ENCODE measurements at places on chromosomes 12 and 14.
A peak's percentile ranks its signal among the peaks of the same experiment; 100 is the strongest.

DNA sequence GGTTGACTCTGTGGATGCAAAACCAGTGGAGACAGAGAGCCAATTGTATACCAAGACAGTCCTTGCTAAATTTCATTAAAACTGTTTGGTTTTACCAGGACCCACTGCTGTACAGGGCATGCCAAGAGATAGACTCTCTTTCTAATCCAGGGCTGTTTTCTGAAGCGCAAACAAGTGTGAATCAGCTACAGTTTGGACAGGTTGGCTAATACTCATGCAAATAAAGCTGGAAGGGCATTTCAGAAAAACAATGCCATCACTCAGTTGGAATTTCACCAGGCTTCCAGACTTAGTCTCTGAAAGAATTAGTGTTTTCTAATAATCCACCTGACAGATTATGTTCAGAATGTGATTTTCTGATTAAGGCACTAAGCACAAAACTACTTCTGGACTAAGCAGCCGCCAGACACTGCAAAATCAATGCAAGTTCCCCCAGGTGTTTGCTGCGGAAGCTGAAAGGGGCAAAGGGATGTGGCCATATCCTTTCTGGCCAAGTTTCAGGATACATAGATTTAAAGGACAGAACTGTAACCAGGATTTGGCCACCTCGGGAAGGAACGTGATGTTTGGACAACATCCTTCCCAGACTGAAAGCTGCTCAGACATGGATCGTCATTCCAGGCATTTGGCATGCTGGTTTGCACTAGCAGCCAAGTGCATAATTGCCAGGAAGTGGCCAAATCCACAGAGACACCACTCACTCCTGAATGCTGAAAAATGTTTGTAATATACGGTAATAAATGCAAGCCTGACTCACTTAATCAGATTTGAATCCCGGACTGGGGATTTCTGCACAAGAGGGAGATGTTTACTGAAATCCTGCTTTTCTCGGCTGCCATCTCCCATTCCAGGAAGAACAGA lies 32.0 kb upstream of the CDKN3 start:
- no peak for DNase-seq

DNA sequence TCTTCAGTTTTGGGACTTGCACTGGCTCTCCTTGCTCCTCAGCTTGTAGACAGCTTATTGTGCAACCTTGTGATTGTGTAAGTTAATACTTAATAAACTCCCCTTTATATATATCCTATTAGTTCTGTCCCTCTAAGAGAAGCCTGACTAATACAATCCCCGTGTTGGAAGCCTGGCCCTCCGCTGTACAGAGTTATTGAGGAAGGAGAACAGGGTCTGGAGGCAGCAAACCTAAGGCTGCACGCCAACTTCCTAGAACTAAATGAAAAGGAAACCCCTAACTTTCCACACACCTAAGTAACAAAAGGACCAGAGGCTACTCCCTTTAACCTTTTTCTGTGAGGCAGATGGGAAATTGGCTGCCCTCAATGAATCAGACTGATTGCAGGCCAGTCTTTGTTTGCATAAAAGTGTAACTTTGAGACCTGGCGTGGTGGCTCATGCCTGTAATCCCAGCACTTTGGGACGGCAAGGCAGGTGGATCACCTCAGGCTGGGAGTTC lies 42.6 kb upstream of the LIMA1 start:
- no peak for DNase-seq

DNA sequence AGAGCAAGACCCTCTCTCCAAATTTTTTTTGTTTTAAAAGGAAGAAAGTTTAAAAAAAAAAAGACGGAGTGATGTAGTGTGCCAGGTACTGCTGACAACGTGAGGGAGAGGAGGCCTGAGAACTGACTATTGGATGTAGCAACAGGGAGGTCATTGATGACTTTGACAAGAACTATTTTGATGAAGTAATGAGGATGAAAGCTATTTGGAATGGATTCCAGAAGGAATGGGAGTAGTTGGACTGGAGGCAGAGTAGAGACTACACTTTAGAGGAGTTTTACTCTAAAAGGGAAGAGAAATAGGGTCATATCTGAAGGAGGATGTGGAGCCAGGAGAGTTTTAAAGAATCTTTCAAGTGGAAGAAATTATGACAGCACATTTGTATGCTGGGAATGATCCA lies 27.8 kb upstream of the SLC38A2 start:
- no peak for DNase-seq

GRCh38 chr14:101810897-101811621 lies 49.5 kb downstream of the PPP2R5C start:
- no peak for DNase-seq

DNA sequence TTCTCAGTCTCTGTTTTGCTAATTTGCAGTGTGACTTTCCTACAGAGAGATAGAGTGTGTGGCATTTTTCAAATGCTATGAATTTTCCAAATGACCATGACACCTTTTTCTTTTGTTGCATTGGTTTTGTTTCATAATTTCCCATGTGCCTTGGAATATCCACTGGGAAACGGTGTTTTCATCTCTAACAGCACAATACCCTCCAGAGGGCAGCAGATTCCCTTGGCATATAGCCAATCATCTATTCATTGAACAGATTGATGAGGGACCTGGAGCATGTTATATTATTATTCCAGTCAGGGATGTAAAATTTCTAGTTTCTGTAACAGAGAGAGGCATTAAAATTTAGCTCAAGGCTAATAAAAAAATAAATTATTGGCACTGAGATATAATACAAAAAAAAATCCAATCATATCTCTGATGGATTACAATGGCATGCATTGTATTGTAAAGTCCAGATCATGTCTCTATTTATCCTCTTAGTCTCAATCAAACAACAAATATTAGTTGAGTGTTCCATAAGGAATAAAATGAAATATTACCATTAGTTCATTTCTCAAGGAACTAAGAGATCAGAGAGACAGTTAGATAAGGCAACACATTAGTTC lies 29.6 kb upstream of the NTN4 start:
- DNase-seq: no peak

- DNase-seq: no peak
These were observed 547.1 kb upstream of the USP15 start for GRCh38 chr12:61713121-61713520.

- no peak for DNase-seq
These were observed 187.4 kb upstream of the PRMT8 start for GRCh38 chr12:3303410-3304136.

DNA sequence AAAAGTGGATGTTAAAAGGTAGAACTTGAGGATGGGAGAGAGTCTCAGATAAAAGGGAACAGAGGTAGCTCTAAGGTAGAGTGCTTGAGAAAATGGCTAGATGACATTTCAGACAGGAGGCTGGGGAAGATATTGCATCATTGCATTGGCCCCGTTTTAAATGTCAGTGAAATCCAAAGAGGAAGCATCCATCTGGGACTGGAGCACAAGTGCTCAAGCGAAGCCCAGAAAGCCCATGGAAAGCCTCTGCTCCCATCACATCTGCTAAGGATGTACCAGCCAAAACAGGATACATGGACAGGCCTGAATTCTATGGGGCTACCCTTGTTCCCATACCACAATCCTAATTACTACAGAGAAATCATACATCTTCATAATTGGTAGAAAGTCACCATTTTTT lies 581.5 kb upstream of the TMEM132C start:
- no peak for DNase-seq

DNA sequence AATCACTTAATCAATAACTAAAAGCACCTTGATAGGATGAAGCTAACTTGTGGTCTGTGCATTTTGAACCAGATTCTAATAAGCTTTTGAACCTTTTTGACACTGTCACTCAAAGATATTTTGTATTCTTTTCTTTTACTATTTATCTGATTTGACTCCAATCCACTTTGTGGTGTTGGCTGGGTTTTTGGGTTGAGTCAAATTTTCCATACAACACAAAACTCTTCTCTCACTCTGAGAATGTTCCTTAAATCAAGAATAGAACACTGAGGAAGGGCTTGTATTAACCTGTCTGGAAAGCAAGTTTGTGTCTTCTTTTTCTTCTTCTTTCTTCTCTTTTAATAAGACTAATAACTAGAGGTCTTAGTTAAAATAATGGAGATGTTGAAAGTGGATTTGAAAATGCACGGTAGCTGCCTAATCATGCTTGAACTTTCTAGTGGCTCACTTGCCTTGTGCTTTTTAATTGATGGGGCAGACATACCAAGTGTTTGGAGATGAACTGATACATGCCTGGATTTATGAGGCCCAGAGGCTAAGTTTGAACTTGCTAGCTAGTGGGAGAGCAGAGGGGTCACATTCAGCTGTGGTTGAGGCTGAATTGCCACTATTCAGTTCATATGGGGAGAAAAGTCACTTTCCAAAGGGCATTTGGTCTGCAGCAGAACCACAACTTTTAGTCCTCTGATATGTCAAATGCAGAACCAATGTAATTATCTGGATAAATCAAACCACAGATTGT lies 93.5 kb upstream of the PTHLH start:
- DNase-seq: peak; percentile 3

DNA sequence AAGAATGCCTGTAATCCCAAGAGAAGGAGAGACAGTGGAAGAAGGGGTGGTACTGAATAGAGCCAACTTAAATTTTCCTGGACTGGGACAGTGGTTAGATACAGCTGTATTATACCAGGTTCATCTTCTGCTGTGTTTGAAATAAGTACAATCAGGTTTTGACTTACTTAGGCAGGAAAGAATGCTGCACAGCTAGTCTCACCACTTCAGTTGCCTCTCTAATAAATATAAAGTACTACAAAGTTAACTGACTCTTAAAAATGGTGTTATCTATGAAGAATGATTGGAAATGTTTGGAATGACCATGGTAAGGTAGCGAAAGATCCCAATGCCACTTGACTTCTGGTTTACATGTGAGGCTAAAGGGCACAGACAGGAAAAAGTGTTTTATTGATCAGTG lies 652.1 kb downstream of the NOVA1 start:
- no peak for DNase-seq

GRCh38 chr12:67068761-67069450 lies 200.3 kb upstream of the CAND1 start:
- peak; percentile 52 for DNase-seq

All from activated T-cell treated with anti-CD3 and anti-CD28 coated beads, Interleukin-2, amount 50 U/mL, for 72 hours (primary cell).